Choroid plexus epithelial cell (primary cell): ENCODE measurements at places on chromosomes 6 and 20.

- DNase-seq, result no peak
Measured at GRCh38 chr6:164832410-164832809, 477.0 kb downstream of the C6orf118 start.

- no peak for DNase-seq
Measured at GRCh38 chr6:91827151-91827550, 1240.3 kb upstream of the MAP3K7 start.

- DNase-seq, result no peak
Measured at GRCh38 chr6:97009781-97010492, 85.4 kb downstream of the KLHL32 start.

DNA sequence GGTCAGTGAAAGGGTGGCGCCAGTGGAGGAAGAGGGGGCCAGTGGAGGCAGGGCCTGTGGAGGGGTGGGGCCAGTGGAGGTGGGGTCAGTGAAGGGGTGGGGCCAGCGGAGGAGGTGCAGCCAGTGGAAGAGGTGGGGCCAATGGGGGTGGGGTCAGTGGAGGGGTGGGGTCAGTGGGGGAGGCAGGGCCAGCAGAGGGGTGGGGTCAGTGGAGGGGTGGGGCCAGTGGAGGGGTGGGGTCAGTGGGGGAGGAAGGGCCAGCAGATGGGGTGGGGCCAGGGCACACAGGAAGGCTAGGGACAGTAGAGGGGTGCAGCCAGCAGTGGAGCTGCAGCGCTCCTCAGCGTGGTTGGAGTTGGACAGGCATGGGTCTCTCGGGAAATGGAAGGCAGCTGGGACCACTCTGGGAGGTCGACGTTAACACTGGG lies 18.7 kb downstream of the ADRM1 start:
- peak; percentile 36 for DNase-seq

DNA sequence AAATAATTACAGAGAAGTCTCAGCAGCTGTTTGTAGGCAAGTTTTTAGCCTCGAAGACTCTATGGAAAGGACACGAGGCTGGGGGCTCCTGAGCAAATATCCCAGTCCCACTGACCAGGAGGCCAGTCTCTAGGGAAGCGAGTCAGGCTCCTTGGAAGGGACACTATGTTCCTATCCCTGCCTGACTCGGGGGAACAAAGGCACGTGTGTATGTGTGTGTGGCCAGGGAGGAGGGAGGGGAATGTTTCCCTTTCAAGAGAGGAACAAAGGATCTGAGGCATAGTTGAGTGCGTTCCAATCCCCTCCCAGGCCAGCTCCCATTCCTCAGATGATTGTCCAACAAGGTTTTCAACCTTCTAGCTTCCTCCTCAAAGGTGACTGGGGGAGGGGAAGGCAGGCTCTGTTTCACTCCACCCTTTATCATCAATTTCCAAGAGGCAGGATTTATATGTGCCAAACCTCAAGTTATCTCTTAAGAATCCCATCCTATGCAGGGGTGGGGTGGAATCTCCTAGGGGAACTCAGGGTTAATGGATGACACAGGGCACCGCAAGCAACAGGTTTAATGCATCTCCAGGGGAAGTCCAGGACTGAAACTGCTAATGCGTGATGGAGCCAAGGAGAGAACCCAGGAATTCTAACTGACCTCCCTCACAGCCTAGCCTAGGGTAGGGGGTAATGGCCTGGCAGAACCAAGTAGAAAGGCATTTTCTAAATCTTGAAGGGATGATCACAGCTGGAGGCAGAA lies 9.9 kb downstream of the BCL2L1 start:
- peak; percentile 80 for DNase-seq

DNA sequence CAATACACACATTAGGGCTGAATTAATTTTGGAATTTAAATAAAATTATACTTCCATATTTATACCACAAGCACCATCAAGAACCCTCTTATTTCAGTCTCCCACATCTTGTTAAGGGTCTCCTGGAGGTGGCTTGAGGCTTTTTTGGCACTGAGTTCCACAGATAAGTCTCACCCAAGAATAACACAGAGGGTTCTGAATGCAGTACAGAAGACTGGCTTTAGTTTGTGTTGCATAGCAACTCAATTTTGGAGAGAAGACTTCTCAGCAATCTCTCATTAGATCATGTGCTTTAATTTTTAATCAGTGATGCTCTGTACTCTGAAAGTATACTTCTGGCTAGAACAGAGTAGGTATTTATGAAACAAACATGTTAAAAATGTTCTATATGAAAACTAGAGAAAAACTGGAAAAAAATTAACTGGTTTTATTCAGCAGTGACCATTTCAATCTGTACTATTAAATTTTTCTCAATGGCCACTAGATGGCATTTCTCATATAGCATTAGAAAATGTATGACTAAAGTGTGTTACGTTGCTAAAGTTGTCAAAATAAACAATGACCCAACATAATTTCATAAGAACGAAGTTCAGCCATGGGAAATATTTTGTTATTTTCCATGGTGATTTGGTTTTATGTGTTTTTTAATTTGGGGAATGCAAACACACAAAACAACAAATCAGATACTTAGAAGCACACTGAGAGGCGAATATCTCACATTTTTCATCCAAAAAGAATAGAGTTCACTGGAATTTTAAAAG lies 32.7 kb upstream of the MAP7 start:
- DNase-seq, result peak; percentile 95

GRCh38 chr6:23775127-23775526 lies 350.9 kb upstream of the NRSN1 start:
- peak; percentile 86 for DNase-seq

- DNase-seq, result no peak
Measured at GRCh38 chr6:106214531-106214930, 111.0 kb downstream of the ATG5 start.
